RPMI7951 (cell line): ENCODE measurements at places on chromosomes 1 and 21. TPM values are rescaled to one million over a fixed set of nuclear protein-coding genes. Genes with fewer than 3 reads are reported as not detected.

The NBPF15 gene
- total RNA-seq = 13.0 and 15.0 TPM in 2 replicates

The POGK gene
- total RNA-seq = 17.6 and 18.3 TPM in 2 replicates

The ELAPOR1 gene
- 0.29 and 0.36 TPM in 2 replicates for total RNA-seq

The F11R gene
- total RNA-seq = 6.0 and 10.5 TPM in 2 replicates

The AQP10 gene
- total RNA-seq = not detected in 2 replicates

The FAM177B gene
- not detected in 2 replicates for total RNA-seq

The GJB4 gene
- not detected in 2 replicates for total RNA-seq

The LINGO4 gene
- not detected in 2 replicates for total RNA-seq

The RGS1 gene
- total RNA-seq = 53.3 and 62.4 TPM in 2 replicates

The RGSL1 gene
- not detected in 2 replicates for total RNA-seq

The CRYZ gene
- 131 and 168 TPM in 2 replicates for total RNA-seq

The S100A1 gene
- total RNA-seq = 4.7 and 5.1 TPM in 2 replicates

The GSTM1 gene
- 0.12 TPM in 1 of 2 replicates, not detected in the other for total RNA-seq

The CR1L gene
- 0.24 TPM in 1 of 2 replicates, not detected in the other for total RNA-seq

The ATP1A4 gene
- not detected in 2 replicates for total RNA-seq

The BSND gene
- total RNA-seq = not detected in 2 replicates

The CSRP1 gene
- 292 and 402 TPM in 2 replicates for total RNA-seq

The SH2D5 gene
- total RNA-seq = 0.20 and 0.24 TPM in 2 replicates

The TTC22 gene
- total RNA-seq = not detected in 2 replicates

The FCRL5 gene
- total RNA-seq = not detected in 2 replicates

The HAO2 gene
- not detected in 2 replicates for total RNA-seq

The TMPRSS3 gene
- not detected in 2 replicates for total RNA-seq

The ADIPOR1 gene
- 76.3 and 85.4 TPM in 2 replicates for total RNA-seq

The PROK1 gene
- 0.24 and 0.39 TPM in 2 replicates for total RNA-seq

The HSPA6 gene
- total RNA-seq = 0.12 TPM in 1 of 2 replicates, not detected in the other

The MAN1C1 gene
- 1.6 and 2.8 TPM in 2 replicates for total RNA-seq

The PSRC1 gene
- total RNA-seq = 70.0 and 74.6 TPM in 2 replicates

The ARHGEF11 gene
- 11.4 and 12.5 TPM in 2 replicates for total RNA-seq

The SH2D2A gene
- total RNA-seq = 0.48 TPM in 1 of 2 replicates, not detected in the other

The CNN3 gene
- total RNA-seq = 315 and 321 TPM in 2 replicates

The KRTAP12-2 gene
- not detected in 2 replicates for total RNA-seq

The HCRTR1 gene
- total RNA-seq = not detected in 2 replicates

The C1QA gene
- total RNA-seq = not detected in 2 replicates

The NTMT2 gene
- not detected in 2 replicates for total RNA-seq

The SMCP gene
- not detected in 2 replicates for total RNA-seq

The HPCA gene
- total RNA-seq = not detected in 2 replicates

The TFAP2E gene
- total RNA-seq = 0.68 and 0.96 TPM in 2 replicates

The SLC1A7 gene
- total RNA-seq = not detected in 2 replicates

The LRP8 gene
- total RNA-seq = 35.4 and 39.2 TPM in 2 replicates

The CNR2 gene
- not detected in 2 replicates for total RNA-seq

The LYST gene
- 16.9 and 19.7 TPM in 2 replicates for total RNA-seq

The DEDD gene
- total RNA-seq = 20.1 and 23.1 TPM in 2 replicates

The MYOG gene
- total RNA-seq = not detected in 2 replicates

The PSEN2 gene
- total RNA-seq = 13.3 and 13.8 TPM in 2 replicates

The GNAT2 gene
- total RNA-seq = 0.29 TPM in 1 of 2 replicates, not detected in the other

The PALMD gene
- 1.3 and 1.5 TPM in 2 replicates for total RNA-seq

The PEF1 gene
- 114 and 146 TPM in 2 replicates for total RNA-seq

The GPATCH3 gene
- total RNA-seq = 4.7 and 5.7 TPM in 2 replicates

The CTXND2 gene
- total RNA-seq = not detected in 2 replicates

The CELSR2 gene
- 1.2 and 1.5 TPM in 2 replicates for total RNA-seq

The PCP4 gene
- not detected in 2 replicates for total RNA-seq

The MEX3A gene
- total RNA-seq = 2.1 and 2.4 TPM in 2 replicates

The FCRL4 gene
- not detected in 2 replicates for total RNA-seq

The APOBEC4 gene
- not detected in 2 replicates for total RNA-seq

The PKN2 gene
- total RNA-seq = 31.5 and 40.7 TPM in 2 replicates

The MX1 gene
- total RNA-seq = 12.3 and 15.4 TPM in 2 replicates
